ENCODE measurements at places on chromosomes 4 and X. TPM values are rescaled to one million over a fixed set of nuclear protein-coding genes. Genes with fewer than 3 reads are reported as not detected.

- H3K27ac ChIP-seq, result no peak overlapping the region
- H3K27me3 ChIP-seq, result no peaks in the 10 kb centered on the region
- no peak overlapping the region for H3K4me3 ChIP-seq
- H3K4me1 ChIP-seq, result no peaks in the 10 kb centered on the region
- DNase-seq, result no peak
These were observed 35.0 kb upstream of the FHL1 start for GRCh38 chrX:136112286-136112685.

The F8A2 gene
- polyA plus RNA-seq, result not detected

GRCh38 chrX:48695925-48696300, 621 bp upstream of the SUV39H1 start:
- peaks cover 4% of the 10 kb centered on the region for H3K36me3 ChIP-seq
- H3K4me1 ChIP-seq, result peaks cover 8% of the 10 kb centered on the region
- H3K27ac ChIP-seq, result peak overlapping the region; percentile 89
- H3K27me3 ChIP-seq, result no peaks in the 10 kb centered on the region
- no peak for DNase-seq

The TXK gene
- 0.26 TPM for polyA plus RNA-seq

GRCh38 chr4:3715855-3716630, 50.1 kb upstream of the ADRA2C start:
- no peaks in the 10 kb centered on the region for H3K36me3 ChIP-seq
- H3K4me3 ChIP-seq, result no peak overlapping the region
- peak overlapping the region; percentile 44 for H3K27ac ChIP-seq
- DNase-seq, result no peak
- no peaks in the 10 kb centered on the region for H3K27me3 ChIP-seq
